Astrocyte (in vitro differentiated cells and primary cell): ENCODE measurements at places on chromosomes 6 and 20. TPM values are rescaled to one million over a fixed set of nuclear protein-coding genes. Genes with fewer than 3 reads are reported as not detected.

GRCh38 chr6:30752157-30752927 lies 8.0 kb upstream of the IER3 start:
- peak; percentile 100 for DNase-seq
- peaks cover 62% of the 10 kb centered on the region for H3K4me1 ChIP-seq
- H3K27me3 ChIP-seq = no peaks in the 10 kb centered on the region
- H3K4me3 ChIP-seq = no peak overlapping the region

- H3K27me3 ChIP-seq = no peaks in the 10 kb centered on the region
- H3K36me3 ChIP-seq = no peaks in the 10 kb centered on the region
- no peak overlapping the region for H3K4me3 ChIP-seq
- peaks cover 8% of the 10 kb centered on the region for H3K4me1 ChIP-seq
- DNase-seq = no peak
These were observed 175.5 kb downstream of the MYLK4 start for GRCh38 chr6:2575236-2575635.

- no peak for DNase-seq
- H3K36me3 ChIP-seq = no peaks in the 10 kb centered on the region
- no peaks in the 10 kb centered on the region for H3K27me3 ChIP-seq
- H3K4me1 ChIP-seq = no peaks in the 10 kb centered on the region
- no peak overlapping the region for H3K27ac ChIP-seq
- H3K4me3 ChIP-seq = no peak overlapping the region
These were observed 317.5 kb downstream of the HIVEP2 start for GRCh38 chr6:142627474-142627873.

- H3K27me3 ChIP-seq = no peaks in the 10 kb centered on the region
- no peak for DNase-seq
- no peak overlapping the region for H3K27ac ChIP-seq
- H3K36me3 ChIP-seq = no peaks in the 10 kb centered on the region
These were observed 466.3 kb upstream of the PLCB4 start for GRCh38 chr20:8602389-8603116.

- no peak for DNase-seq
- peak overlapping the region; percentile 36 for H3K27ac ChIP-seq
- no peaks in the 10 kb centered on the region for H3K27me3 ChIP-seq
- H3K4me1 ChIP-seq = no peaks in the 10 kb centered on the region
- peak overlapping the region; percentile 91 for H3K4me3 ChIP-seq
These were observed 506 bp downstream of the RGS17 start for GRCh38 chr6:153130515-153131036.

DNA sequence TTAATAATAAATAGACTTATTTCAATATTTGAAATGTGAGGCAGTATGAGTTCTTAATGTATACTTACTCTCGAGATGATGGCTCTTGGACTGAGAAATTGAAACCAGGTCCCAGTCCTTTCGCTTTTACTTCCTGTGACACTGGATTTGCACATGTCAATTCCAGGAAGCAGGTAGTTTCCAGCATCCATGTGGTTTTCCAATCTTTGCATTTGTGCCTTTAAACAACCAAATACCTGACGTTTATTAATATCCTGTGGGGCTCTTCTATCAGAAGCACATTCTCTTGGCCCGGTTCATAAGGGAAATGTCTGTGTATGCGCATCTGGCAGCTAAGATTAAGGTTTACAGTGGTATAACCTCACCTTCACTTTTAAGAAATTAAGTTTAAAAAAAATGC lies 13.1 kb downstream of the UTRN start:
- no peak for DNase-seq
- H3K36me3 ChIP-seq = peaks cover 4% of the 10 kb centered on the region
- no peak overlapping the region for H3K4me3 ChIP-seq
- peaks cover 10% of the 10 kb centered on the region for H3K4me1 ChIP-seq
- H3K27me3 ChIP-seq = no peaks in the 10 kb centered on the region

GRCh38 chr6:20463396-20463795 lies 61.7 kb downstream of the E2F3 start:
- DNase-seq = no peak
- no peaks in the 10 kb centered on the region for H3K4me1 ChIP-seq
- no peak overlapping the region for H3K4me3 ChIP-seq
- H3K27ac ChIP-seq = no peak overlapping the region
- H3K36me3 ChIP-seq = no peaks in the 10 kb centered on the region

DNA sequence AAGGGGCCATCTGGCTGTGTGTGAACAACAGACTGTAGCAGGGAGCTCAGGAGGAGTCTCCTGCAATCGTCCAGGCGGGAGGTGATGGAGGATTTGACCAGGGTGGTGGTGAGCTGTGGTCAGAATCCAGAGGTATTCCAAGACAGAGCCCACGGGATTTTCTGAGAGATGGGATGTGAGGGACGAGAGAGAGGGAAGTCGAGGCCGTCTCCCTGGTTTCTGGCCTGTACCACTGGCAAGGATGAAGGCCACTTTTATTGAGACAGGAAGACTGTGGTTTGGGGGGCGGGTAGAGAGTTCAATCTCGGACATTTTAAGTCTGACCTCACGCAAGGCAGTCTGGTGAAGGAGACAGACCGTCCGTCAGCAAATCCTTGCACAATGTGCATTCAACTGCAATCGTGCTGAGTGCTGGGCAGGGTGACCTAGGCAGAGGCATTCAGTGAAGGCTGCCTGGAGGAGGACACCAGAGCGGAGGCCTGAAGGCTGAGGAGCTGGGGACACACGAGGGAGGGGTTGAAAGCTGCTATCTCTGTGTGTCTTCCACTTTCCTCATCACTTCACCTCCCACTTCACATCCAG lies 53.9 kb downstream of the PREX1 start:
- no peaks in the 10 kb centered on the region for H3K27me3 ChIP-seq
- no peaks in the 10 kb centered on the region for H3K36me3 ChIP-seq
- peaks cover 10% of the 10 kb centered on the region for H3K4me1 ChIP-seq

- H3K27ac ChIP-seq = no peak overlapping the region
- peaks cover 5% of the 10 kb centered on the region for H3K4me1 ChIP-seq
- H3K4me3 ChIP-seq = no peak overlapping the region
- H3K27me3 ChIP-seq = no peaks in the 10 kb centered on the region
These were observed 7.5 kb upstream of the TMEM14B start for GRCh38 chr6:10740061-10740460.

- peaks cover 19% of the 10 kb centered on the region for H3K4me1 ChIP-seq
- H3K36me3 ChIP-seq = no peaks in the 10 kb centered on the region
- DNase-seq = no peak
These were observed 148.2 kb downstream of the PREX1 start for GRCh38 chr20:48679599-48679998.

DNA sequence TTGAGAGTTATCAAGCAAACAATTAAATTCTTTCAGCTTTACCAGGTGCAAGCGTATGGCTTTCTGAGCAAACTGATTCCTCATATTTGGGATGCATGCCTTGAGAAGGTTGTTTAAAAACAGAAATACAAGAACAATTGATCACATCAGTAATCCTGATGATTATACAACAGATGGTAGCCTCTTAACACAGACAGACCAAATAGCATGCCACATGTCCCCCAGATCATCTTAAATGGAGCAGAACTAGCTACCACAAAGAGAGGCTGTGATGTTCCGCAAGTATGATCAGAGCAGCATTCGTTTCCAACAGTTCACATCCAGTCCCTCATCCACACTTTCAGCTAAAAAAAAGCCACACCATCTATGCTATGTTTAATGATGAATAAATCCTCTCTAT lies 246.2 kb upstream of the NRSN1 start:
- H3K27me3 ChIP-seq = no peaks in the 10 kb centered on the region
- no peaks in the 10 kb centered on the region for H3K36me3 ChIP-seq
- no peak overlapping the region for H3K27ac ChIP-seq

DNA sequence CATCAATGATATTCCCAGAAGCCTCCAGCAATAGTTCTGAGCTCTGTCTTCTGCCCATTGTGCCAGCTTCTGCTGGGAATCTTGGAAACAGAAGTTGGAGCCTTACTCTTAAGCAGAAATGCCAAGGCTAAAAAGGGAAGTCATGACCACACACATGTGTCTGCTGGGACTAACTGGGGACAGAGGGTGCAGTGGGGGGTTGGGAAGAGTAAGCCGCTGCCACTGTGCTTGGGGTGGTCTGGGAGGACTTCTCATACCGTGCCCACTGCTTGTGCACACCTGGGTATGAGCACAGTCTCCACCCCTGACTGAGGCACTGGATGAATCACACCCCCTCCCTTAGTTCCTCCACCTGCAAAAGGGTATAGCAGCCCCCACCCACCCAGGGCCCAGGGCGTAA lies 90.7 kb downstream of the CDC5L start:
- no peak for DNase-seq
- no peak overlapping the region for H3K27ac ChIP-seq

DNA sequence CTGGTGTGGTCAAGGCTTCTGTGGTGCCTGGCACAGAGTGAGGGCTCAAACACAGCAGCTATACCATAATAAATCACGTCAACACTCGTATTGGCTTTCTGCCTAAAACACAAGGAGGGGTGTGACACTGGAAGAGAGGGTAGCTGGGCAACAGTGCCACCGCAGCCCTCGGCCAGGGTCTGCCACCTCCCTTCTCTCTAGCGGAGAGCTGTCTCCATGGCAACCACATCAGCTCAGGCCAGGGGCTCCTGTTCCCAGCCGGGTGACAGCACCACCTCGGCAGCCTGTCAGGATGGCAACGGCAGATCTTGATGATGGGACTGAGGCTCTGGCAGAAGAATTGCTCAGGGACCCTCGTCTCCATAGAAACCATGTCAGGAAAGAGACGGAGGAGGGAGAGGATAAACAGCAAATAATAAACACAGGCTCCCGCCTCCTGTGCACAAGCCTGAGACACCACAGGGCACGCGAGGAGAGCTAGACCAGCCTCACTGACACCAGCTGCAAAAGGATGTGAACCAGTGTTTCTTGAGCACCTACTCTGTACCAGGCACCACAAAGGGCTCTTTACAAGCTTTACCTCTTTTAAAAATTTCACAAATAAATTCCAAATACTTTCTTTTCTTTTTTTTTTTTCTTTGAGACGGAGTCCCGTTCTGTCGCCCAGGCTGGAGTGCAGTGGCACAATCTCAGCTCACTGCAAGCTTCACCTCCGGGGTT lies 50.4 kb upstream of the TLDC2 start:
- no peak for DNase-seq
- peaks cover 6% of the 10 kb centered on the region for H3K4me1 ChIP-seq
- H3K36me3 ChIP-seq = peaks cover 19% of the 10 kb centered on the region
- no peak overlapping the region for H3K4me3 ChIP-seq

DNA sequence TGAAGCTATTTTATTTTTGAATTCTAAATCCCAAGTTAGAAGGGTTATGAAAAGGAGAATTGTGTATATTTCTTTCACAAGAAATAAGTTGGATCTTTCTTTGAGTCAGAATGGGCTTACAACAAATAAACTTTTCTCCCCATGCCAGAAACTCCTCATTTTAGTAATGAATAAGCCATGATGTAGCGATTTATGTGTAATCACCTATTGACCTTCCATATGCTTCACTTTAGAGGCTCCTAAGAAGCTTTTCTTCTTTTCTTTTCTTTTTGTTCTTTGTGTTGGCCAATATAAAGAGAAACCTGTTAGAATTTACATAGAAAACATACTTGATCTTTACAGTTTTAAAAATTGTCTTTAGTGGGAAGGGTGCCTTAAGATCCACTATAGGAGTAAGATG lies 370.2 kb downstream of the UTRN start:
- H3K27ac ChIP-seq = no peak overlapping the region
- H3K36me3 ChIP-seq = no peaks in the 10 kb centered on the region
- H3K4me3 ChIP-seq = no peak overlapping the region
- H3K27me3 ChIP-seq = no peaks in the 10 kb centered on the region
- no peak for DNase-seq

DNA sequence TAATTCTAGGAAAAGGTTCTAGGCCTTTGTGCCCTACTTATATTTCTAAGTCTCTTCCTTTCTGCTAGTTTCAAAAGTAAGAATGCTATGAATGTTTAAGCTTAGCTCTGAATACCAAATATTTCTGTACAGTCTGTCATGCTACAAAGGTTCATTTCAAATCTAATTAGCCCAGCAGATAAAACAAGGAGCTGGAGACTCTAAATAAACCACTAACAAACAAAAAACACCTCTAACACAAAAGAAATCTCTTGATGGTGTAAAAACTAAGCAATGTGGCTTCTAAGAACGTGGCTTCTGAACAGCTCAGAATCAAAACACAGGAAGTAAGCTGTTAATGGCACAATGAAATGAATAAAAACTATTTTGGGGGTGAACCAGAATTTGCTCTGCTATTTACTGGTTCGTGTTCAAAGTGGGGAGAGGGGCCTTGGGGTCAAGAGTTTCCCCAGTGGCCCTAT lies 198.3 kb downstream of the BCAS1 start:
- no peaks in the 10 kb centered on the region for H3K36me3 ChIP-seq
- H3K27me3 ChIP-seq = no peaks in the 10 kb centered on the region
- peaks cover 24% of the 10 kb centered on the region for H3K4me1 ChIP-seq
- peak overlapping the region; percentile 67 for H3K27ac ChIP-seq

GRCh38 chr6:136073216-136073615 lies 176.9 kb downstream of the MTFR2 start:
- H3K4me1 ChIP-seq = peaks cover 14% of the 10 kb centered on the region
- H3K27ac ChIP-seq = no peak overlapping the region
- DNase-seq = peak; percentile 21
- no peaks in the 10 kb centered on the region for H3K27me3 ChIP-seq
- H3K36me3 ChIP-seq = no peaks in the 10 kb centered on the region
- no peak overlapping the region for H3K4me3 ChIP-seq

GRCh38 chr6:30100585-30101443 lies 12.1 kb downstream of the TRIM31 start:
- H3K27ac ChIP-seq = no peak overlapping the region
- peaks cover 67% of the 10 kb centered on the region for H3K27me3 ChIP-seq
- DNase-seq = no peak

DNA sequence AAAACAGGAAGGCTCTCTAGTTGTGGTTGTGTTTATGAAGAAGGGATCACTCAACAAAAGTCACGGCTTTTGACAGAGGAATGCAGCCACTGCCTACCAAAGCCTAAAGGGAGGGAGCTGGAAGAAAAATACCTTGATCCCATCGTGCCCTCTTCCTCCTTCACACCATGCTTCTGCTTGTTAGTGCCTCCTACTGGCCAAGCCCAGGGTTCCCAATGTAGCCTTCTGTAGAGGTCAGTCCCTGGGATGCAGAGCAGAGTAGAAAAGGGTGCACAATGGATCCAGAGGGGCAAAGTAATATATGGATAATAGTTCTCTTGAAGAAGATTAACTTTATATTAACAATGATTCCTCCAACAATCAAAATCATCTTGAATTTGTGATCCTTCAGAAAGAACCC lies 293.5 kb upstream of the FERMT1 start:
- H3K4me1 ChIP-seq = no peaks in the 10 kb centered on the region
- no peaks in the 10 kb centered on the region for H3K36me3 ChIP-seq
- no peak for DNase-seq
- no peak overlapping the region for H3K27ac ChIP-seq
- H3K27me3 ChIP-seq = no peaks in the 10 kb centered on the region

GRCh38 chr6:137045222-137045789 lies 541 bp upstream of the IL20RA start:
- H3K4me1 ChIP-seq = no peaks in the 10 kb centered on the region
- no peaks in the 10 kb centered on the region for H3K36me3 ChIP-seq
- no peak overlapping the region for H3K27ac ChIP-seq
- no peak overlapping the region for H3K4me3 ChIP-seq
- no peak for DNase-seq
- H3K27me3 ChIP-seq = peaks cover 20% of the 10 kb centered on the region

CFAP206 gene
- 0.60 and 0.79 TPM in 2 replicates for total RNA-seq

LHFPL5 gene
- not detected in 2 replicates for total RNA-seq

EYS gene
- 0.07 and 0.16 TPM in 2 replicates for total RNA-seq

GLP1R gene
- total RNA-seq = not detected in 2 replicates

SASH1 gene
- total RNA-seq = 13.3 and 15.5 TPM in 2 replicates

PDSS2 gene
- total RNA-seq = 7.3 and 7.7 TPM in 2 replicates

ADA gene
- total RNA-seq = 67.5 and 68.5 TPM in 2 replicates

PXDC1 gene
- total RNA-seq = 58.2 and 64.4 TPM in 2 replicates

NR2E1 gene
- total RNA-seq = not detected in 2 replicates

SFT2D1 gene
- 54.3 and 63.9 TPM in 2 replicates for total RNA-seq

XKR7 gene
- total RNA-seq = 0.36 and 0.48 TPM in 2 replicates

SLC2A10 gene
- 12.7 and 16.1 TPM in 2 replicates for total RNA-seq

NKAIN2 gene
- total RNA-seq = 0.07 TPM in 1 of 2 replicates, not detected in the other

COL11A2 gene
- total RNA-seq = 1.3 and 2.2 TPM in 2 replicates
